Frontal cortex (tissue), 4 donors: ENCODE measurements at places on chromosomes 3 and 15. TPM values are rescaled to one million over a fixed set of nuclear protein-coding genes. Genes with fewer than 3 reads are reported as not detected.

GRCh38 chr3:10495003-10495402 is 10.4 kb downstream of the ATP2B2 start:
- peak; percentile 51 for DNase-seq

DNA sequence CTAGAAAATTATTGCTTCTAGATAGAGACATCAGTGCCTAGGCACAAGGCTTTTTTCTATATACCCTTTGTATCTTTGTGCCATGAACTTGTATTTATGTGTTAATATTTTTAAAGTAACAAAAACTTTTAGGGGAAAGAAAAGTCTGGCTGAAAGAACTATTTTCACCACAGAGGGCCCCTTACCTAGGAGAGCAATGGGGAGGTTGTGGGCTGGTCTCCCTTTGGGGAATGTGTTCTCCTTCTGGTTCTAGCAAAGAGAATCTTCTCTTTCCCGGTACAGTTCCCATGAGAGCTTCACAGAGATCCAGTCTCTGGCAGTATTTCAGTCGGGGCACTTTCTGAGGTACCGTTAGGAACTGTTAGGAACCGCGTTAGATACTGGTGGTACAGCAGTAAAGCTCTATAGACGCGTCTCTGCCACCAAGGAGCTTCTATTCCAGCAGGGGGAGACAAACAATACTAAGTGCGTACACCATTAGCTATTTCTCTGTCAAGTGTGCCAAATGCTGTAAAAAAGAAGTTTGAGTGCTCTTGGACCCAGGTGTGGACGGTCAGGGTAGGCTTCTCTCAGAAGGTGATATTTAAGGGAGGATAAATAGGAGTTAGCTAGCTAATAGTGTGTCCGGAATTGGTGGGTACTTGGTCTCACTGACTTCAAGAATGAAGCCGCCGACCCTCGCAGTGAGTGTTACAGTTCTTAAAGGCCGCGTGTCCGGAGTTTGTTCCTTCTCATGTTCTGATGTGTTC is 4.6 kb upstream of the EPB42 start:
- DNase-seq = peak; percentile 50

DNA sequence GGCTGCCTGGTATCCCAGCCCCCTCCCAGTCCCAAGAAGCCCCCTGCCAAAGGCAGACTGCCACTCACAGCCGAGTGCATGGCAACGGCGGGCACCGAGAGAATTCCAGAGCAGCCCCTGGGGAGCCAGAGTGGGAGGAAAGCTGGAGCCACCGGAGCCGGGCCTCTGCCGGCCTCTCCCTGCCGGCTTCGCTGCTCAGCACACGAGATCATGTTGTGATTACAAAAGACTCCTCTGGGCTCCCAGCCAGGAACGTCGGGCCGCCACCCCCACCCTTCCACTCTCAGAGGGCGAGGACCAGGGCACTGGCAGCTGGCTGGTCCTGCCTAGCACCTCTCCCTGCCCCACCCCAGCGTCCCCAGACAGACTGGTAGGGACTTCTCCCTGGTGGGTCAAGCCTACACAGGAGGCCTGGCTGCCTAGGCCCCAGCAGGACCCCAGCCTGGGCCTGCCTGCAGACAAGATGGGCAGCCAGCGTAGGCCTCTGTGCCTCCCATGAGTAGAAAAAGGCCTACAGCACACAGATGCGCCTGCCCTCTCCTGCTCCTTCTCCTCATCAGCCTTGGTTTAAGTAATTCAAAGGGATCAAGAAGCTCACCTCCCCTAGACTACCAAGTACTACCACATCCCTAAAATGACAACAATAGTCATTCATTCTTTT is at the start of gene CCDC9B:
CCDC9B (minus strand) TSS at position 200 of the 661 bp plus-strand sequence; CDS start at position 80, 120 bp downstream.
- peak; percentile 86 for DNase-seq

DNA sequence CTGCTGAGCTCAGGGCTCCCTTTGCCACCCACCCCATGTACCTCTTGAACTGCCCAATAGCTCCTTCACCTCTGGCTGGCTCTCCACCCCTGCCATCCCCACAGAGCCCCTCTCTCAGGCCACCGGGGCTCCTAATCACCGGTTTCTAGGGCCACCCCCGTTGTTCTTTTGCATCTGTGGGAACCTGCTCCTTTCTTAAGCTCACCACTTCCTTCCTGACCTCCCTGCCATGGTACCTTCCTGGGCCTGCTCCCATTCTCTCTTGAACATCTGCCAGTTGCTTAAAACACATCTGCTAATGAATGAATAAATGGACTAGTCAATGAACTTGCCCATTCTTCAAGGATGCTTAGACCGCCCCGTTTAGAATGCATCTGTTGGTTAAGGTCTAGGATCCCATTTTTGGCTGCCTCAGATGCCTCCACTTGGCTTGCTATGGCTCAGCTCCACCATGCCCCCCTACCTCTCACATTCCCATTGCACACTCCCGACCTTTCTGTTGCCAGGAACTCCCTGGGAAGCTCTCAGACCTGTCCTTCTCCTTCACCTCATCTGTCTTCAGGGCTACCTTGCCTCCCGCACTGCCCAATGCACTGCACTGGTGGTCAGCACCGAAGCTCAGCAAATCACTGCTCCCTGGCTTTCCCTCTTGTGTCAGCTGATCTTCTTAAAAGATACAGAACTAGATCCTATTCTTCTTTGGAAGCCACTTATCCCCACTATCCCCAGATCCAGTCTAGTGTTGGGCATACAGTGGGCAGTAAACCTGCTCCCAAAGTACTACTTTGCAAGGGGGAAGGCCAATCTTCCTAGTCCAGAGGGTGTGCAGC is 9.1 kb downstream of the AMOTL2 start:
- no peak for DNase-seq

DNA sequence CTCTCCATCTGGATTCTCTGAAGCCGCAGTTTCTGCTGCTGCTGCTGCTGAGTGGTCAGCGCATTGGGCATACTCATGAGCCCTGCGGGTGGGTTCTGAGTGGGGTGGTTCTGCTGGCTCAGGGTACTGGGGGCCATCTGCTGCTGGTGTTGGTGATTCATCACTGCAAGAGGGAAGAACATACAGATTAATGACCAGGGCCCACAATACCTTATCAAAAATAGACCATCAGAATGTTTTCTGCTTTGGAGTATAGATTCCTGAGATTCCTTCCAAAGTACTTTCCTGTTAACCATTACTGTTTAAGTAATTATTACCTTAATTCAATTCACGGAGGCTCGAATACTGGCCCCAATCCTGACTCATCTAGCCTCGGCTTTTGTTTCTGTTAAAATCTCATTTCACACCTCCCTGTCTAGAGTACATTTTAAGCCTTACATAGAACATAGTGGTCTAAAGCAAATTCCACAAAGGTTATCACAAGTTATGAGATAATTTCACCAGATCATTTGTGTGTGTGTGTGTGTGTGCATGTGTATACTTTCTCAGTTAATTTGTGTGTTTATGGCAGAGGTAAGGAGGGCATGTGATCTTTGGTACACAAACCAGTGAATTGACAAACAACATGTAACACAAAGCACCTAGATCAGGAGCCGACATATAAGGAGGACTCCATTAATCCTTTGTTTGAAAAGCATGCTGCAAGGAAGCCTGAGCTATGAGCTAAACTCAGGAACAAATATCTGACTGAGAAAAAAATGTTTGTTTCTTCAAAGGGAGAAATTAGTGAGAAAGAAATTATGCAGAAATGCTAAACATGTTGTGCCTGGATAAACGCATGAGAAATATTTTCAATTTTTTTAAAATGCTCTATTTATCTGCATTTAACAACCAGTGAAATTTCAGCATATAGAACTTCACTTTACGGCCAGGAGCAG is 68.1 kb downstream of the TM4SF4 start:
- no peak for DNase-seq

GRCh38 chr3:179432451-179432850 is 18.8 kb downstream of the GNB4 start:
- DNase-seq = no peak

DNA sequence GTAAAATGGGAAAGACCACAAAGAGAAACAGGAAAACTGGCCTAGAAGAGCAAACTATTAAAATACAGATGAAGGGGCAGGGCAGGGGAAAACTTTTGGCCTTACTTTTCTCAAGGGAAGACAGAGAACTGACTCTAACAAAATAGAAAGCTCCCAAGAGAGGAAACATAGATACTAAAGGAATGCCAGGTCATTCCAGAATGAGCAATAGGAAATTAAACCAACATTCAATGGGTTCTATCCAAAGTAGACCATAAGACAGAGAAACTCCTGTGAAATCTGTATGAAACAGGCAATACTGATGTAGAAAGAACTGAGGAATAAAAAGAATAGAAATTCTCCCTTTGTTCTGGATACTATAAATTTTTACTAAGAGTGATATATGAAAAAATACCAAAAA is 491.8 kb downstream of the MECOM start:
- DNase-seq = no peak

DNA sequence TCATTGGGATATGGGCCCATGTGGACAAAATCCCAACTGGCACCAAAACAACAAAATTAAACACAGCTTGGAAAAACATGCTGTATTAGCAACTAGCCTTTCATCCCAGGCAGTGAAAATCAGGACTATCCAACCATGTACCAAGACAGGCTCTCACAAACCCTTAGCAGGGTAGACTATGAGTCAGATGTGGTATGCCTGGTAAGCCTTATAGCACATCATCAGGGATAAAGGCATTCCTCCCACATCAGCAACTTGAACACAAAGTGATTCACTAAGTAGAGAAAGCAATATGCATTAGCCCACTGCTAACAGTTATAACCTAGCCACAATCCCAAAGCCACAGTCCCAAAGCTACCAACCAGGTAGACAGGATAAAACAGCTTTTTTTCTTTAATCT is 8.0 kb downstream of the CEP152 start:
- DNase-seq = no peak

- DNase-seq = no peak
Observed at GRCh38 chr15:72464251-72464650, 9.9 kb upstream of the ARIH1 start.

Gene ZNF620
- 13.9 TPM for total RNA-seq

Gene TICRR
- total RNA-seq = 1.2 TPM

Gene MYZAP
- 1.6 TPM for total RNA-seq

Gene ATP8B4
- total RNA-seq = 6.9 TPM

Gene RFTN1
- 11.0 TPM for total RNA-seq

Gene SNRPA1
- total RNA-seq = 13.9 TPM

Gene SLC38A3
- 2.0 TPM for total RNA-seq

Gene PML
- 3.7 TPM for total RNA-seq

Gene USP3
- 68.9 TPM for total RNA-seq
